Activated naive CD8-positive, alpha-beta T cell treated with anti-CD3 and anti-CD28 coated beads for 36 hours (primary cell): ENCODE measurements at places on chromosomes 12 and 14.
A peak's percentile ranks its signal among the peaks of the same experiment; 100 is the strongest.

DNA sequence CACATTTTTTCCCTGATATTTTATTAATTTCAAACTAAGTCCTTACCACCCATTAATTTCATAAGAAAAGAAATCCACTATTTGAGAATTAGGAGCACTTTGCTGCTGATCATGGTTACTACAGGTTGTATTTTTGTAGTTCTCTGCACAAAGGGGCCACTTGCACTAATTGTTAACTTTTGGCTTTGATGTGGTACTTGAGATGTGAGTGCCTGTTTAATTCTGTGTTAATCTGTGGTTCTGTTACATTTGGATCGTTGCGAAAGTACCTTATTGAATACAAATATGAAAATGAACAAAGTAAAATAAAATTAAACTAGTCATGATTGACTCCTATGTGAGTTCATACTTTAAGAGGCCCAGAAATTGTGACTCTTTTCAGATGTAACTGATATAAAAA, 374.9 kb upstream of the RGS6 start:
- no peak for DNase-seq

DNA sequence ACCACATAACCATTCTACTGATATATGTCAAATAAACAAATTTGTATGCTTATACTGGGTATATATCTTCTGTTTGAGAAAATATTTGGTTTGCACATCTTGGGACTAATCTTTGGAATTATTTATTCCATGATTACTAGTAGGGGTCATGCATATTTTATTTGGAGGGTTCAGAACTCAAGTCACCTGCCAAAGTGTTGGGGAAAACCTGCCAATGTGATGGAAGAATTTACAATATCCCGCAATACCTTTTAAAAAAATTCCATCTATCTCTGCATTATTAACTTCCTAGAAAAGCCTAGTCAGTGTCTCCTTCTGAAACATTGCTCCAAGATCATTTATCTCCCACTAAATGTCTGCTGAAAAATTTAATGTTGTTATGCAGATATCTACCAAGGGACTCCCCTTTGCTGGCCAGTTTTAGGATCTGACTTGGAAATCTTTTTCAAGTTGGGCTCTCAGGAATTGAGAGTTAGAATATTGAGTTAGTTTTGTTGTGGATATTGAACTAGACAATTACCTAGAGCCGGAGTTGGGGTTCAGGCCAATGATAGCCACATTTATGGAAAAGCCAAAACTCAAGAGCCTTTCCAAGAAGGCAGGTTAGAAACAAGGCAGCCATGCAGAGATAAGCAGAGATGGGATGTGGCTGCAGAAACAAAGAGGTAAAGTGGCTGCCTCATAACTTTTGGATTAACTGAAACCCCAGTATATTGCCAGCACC, 425.2 kb downstream of the ADAMTS20 start:
- no peak for DNase-seq

- no peak for DNase-seq
These were observed 507 bp upstream of the PTPN11 start for GRCh38 chr12:112418273-112418607.

DNA sequence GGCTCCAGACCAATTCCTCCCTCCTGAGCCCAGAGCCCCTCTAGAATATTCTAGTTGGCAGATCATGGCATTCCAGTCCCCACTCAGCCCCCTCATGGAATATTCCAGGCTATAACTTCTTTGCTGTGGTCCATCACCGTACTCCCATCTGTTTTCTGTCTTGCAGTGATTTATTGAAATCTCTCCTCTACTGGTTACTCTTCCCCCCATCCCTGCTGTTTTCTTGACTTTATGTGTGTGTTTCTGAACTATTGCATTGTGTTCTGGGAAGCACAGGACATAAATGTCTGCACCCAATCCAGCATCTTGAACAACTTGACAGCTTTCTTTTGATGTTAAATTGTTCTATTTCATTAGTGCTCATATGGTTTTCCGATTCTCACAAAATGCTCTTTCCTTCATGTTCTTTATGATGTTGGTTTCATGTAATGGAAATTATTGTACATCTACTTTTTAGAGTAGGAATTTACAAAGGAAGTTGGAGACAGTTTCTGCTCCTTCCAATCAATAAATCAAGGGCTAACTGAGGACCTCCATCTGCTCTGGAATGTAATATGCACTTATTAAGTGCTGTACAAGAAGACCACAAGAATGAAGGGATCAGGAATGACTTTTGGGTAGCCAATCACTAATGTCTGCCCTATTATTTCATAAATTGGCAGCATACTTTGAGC, 26.3 kb downstream of the PDE6H start:
- DNase-seq, result no peak

DNA sequence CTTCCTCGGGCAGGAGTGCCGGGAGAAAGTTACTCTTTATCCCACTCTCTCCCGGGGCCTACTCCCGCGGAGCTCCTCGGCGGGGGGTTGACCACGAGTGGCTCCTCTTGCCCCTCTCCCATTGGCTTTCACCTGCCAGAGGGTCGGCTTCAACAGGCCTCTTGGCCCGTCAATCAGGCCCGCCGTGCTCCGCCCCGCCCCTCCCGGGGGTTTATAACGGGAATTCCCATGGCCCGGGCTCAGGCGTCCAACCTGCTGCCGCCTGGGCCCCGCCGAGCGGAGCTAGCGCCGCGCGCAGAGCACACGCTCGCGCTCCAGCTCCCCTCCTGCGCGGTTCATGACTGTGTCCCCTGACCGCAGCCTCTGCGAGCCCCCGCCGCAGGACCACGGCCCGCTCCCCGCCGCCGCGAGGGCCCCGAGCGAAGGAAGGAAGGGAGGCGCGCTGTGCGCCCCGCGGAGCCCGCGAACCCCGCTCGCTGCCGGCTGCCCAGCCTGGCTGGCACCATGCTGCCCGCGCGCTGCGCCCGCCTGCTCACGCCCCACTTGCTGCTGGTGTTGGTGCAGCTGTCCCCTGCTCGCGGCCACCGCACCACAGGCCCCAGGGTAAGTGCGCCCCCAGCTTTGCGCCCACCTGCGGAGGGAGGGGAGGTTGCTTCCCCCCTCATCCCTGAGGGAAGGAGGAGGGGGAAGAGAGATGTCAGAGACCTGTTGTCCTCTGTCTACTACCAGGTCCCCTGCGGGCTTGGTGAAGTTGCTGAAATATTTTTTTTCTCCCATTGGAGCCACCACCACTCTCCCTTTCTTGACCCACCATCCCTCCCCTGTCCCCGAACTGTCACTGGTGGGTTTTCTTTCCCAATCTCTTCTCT, at the start of gene SMOC1:
TSS of gene SMOC1 (plus strand) at position 242 of the 869 bp plus-strand sequence. CDS start at position 505, 263 bp downstream.
- peak; percentile 56 for DNase-seq

GRCh38 chr14:54933006-54933405, 30.4 kb upstream of the GCH1 start:
- no peak for DNase-seq

DNA sequence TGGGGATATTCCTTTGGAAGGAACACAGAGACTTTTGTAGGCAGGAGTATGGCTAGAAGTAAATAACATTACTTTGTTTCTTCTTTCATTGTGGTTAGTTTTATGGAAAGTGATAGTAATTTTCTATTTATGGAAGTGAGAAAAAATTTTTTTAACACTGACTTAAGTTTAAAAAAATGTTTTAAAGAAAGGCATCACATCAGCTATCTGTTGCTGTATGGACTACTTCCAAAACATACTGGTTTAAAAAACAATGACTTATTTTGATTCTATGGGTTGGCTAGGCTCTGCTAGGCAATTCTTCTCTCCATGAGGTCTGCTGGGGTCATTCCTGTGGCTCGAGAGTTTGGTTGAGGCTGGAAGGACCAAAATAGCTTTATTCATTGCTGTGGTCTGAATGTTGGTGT, 31.7 kb upstream of the SLC38A2 start:
- DNase-seq, result no peak

GRCh38 chr12:114981036-114981435, 297.1 kb upstream of the TBX3 start:
- no peak for DNase-seq

- no peak for DNase-seq
These were observed 106.4 kb downstream of the EPS8 start for GRCh38 chr12:15682826-15683225.

DNA sequence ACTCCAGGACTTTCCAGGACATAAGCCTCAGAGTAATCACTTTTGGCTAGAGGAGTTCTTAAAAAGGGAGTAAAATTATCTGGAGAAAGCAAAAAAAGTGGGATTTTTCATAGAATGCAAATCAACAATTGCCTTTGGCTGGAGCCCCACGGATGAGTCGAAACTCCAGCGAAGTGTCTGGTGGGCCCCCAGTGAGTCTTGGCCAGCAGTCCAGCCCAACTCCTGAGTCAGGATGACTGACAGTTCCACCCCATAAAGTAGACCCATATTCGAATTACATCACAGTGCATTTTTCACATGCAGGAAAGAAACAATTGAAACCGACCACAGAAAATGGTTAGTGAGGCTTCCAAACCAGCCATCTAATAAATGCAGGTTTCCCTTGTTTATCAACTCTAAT, 265.7 kb downstream of the BCL11B start:
- no peak for DNase-seq

- DNase-seq, result no peak
These were observed 24.9 kb downstream of the VPS37B start for GRCh38 chr12:122870867-122871664.

- DNase-seq, result no peak
These were observed 73.2 kb downstream of the KIF21A start for GRCh38 chr12:39369756-39370155.

- no peak for DNase-seq
These were observed 399.8 kb downstream of the RGS6 start for GRCh38 chr14:72332046-72332445.

- no peak for DNase-seq
These were observed 47.7 kb upstream of the PPP2R5C start for GRCh38 chr14:101713621-101714349.

GRCh38 chr14:93019970-93020369, 95.8 kb downstream of the ITPK1 start:
- DNase-seq, result no peak

GRCh38 chr12:13377698-13378097, 181.2 kb downstream of the EMP1 start:
- DNase-seq, result no peak

- DNase-seq, result no peak
These were observed 86.0 kb upstream of the ZFP36L1 start for GRCh38 chr14:68878908-68879307.

- DNase-seq, result no peak
These were observed 30.5 kb downstream of the PPP2R5C start for GRCh38 chr14:101791919-101792572.

DNA sequence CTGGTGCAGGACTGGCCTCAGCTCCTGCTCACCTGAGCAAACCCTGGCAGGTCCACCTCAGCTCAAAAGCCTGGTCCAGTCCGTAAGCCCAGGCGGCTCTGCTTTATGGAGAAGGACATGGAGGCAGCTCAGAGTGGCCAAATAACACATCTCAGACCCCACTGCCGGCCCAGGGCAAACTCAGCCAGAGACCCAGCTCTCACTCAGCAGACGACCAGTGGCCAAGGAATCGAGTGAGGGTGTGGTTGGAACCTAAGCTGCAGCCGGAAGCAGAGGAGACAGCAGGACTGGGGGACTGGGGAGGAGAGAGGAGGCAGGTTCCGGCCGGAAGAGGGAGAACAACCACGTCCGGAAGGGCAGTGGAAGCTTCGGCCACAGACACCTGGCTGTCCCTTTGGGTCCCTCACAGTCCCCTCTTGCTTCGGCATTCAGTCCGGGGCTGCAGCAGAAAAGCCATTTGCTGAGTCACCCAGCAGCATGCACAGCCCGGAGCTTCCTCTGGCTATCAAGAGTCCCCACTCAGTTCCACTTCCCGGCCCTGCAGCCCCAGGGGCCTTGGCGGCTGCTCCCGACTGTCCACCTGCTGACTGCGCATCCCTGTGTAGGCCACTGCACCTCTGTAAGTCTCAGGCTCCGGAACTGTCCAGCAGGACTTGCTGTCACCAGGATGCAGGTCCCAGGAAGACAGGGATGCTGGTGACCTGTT, 104.0 kb downstream of the CALM1 start:
- DNase-seq, result no peak

- no peak for DNase-seq
These were observed 97.9 kb downstream of the RFLNA start for GRCh38 chr12:124392667-124393413.

GRCh38 chr14:100391724-100392123, 68.6 kb downstream of the SLC25A47 start:
- DNase-seq, result no peak

GRCh38 chr12:32558903-32559302, 120.2 kb upstream of the DNM1L start:
- no peak for DNase-seq

DNA sequence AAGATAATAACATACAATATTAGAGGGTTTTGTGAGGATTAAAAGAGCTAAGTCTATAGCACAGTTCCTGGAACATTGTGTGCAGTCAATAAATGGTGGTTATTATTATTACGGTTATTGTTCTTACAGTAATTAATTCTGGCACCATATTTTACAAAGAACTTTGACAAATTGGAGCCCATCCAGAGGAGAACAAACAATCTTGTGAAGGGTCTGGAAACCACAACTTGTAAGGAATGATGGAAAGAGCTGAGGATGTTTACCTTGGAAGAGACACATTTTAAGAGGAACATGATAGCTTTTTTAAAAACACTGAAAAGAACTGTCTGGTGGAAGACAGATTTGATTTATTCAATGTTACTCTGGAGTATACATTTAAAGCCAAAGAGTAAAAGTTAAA, 150.5 kb upstream of the KRR1 start:
- DNase-seq, result no peak

DNA sequence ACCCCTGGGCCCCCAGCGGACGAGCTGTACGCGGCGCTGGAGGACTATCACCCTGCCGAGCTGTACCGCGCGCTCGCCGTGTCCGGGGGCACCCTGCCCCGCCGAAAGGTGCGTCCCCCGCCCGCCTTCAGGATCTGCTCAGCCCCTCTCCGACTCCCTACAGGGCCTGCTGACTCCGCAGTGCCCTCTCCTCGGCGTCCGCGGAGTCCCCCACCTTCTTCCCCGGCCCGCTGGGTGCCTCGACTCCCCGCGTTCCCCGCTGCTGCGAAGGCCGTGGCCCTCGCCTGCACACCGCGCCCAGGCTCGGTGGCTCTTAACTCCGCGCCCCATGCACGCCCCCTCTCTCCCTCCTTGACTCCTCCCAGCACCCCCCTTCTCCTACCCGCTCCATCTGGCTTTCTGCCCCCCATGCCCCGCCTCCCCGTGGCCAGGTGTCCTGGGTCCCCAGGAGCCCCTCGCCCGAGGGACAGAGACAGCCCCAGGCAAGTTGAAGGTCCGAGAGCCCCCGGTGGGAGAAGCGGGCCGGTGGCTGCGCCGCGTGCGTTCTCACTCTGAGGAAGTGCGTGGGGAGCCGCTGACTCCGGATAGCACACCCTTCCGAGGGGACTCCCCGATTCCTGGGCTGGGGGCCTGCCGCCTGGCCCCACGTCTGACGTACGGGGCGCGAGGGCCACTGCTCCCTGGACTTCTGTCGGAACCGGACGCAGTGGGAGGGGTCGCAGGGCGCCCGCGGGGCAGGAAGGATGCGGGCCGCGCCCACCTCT, 594 bp downstream of the TAMALIN start:
- peak; percentile 60 for DNase-seq
